ENCODE measurements at places on chromosomes 3 and 15.

GRCh38 chr3:107258300-107258699 is 118.9 kb upstream of the CCDC54 start:
- DNase-seq = no peak

DNA sequence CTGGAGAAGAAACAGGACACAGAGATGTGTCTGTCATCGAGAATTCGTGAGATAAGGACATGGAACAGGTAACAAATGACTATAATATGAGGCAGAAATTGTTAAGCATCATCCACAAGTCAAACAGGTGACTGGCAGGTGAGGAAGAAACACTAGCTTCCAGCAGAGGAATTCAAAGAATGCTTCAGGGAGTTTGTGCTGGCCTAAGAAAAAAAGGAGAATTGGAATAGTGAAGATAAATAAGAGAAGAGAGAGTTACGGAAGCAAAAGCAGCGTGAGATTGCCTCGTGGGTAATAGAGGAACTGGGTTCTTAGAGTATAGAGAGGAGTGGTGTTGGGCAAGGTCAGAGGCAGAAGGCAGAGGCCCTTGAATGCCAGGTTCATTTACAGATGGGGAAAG is 22.9 kb upstream of the FGF12 start:
- DNase-seq = no peak

DNA sequence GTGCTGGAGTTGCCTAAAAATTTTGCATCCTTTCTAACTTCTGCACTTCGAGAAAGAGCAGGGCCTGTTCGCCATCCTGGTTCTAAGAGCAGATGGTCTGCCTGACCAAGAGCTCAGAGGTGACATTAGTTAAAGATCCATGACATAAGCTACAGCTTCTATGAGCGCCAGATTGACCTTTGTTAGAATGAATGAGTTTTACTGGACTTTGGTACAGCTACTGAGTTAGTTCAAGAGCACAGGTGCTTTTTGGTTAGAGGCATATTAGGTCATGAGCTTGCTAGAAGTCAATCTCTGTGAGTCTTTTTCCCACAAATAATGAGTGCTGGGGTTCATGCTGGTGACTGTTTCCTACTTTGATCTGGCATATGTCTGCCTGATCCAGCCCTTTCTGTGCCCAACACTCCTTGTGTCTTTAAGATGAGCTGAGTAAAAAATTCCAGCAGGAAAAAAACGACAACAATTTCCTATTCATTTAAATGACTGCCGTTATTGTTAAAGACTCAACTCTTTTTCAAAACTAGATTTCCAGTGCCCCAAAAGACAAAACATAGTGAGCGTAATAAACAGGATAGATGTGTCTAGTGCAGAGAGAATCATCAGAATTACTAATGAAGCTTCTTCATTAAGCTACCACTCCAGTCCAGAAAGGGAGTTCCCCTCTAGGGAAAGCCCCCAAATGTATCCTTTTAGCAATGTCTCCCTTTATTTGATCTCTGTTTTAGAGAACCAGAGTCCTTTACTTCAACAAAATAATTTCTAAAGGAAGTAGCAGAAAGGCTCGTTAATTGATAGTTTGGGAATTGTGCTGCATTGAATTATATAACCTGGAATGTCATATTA is 152.9 kb downstream of the SLCO3A1 start:
- DNase-seq = no peak

DNA sequence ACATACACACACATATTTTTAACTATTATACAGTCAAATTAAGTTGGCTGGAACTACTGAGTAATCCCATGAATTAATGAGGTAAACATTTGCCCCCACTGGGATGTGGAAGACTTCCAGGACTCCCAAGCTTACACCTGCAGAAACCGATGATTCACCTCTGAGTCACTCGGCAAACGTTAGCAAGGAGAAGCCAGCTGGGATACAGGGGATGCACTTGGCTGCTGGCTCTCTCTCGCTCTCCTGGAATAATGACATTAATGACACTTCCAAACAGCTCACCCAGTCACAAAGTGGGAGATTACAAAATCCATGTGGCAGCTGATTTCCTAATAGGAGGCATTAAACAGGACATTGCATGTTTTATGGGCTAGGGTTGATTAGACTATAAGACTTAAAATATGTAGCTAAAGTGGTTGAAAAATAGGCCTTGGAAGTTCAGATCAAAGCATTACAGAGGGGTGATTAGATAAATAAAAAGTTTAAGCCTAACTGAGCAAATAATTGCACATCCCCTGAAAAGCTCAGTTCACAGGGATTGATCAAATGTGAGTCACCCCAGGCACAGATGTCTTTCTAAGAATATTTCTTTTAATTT is 500.9 kb downstream of the SOX2 start:
- DNase-seq = no peak

DNA sequence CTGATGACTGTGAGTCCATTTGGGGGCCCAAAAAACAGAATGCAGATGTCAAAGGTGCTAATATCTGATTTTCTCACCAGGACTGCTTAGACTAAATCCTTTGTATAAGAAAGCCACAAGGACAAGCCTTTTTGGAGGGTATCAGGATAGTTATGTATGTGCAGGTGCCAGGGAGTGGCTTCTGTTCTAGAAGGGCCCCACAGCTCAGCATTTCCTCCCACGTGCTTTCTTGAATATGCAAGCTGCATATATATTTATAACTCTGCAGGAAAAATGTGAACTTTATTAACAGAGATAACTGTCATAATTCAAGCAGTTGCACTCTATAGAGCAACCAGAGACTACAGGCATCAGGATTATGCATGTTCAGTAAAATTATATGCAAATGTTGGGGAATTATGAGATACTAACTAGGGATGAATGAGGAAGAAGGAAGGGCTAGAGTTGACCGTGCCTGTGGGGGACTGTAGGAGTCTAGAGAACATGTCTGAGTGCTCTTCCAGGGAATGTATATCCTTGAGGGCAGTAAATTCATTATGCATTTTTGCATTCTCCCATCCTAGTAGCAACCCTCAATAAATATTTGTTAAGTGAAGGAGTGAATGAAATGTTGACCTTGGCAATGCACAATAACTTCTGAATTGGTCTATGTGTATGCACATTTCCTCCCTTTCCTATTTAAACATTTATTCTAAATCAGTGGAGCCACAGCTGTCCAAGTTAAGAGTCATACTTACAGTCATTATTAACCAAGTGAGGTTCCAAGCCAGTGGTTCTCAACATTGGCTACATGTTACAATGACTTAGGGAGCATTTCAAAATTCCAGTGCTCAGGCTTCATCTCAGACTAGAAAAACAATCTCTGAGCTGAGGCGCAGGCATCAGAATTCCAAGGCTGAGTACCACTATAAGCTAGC is 94.8 kb upstream of the ANKRD28 start:
- DNase-seq = no peak

GRCh38 chr3:48516571-48516970 is 12.6 kb upstream of the SHISA5 start:
- no peak for DNase-seq
